Activated naive CD4-positive, alpha-beta T cell treated with anti-CD3 and anti-CD28 coated beads, Interleukin-2, amount 50 U/mL, for 72 hours (primary cell): ENCODE measurements at places on chromosomes 12 and 14.

GRCh38 chr12:93059925-93060665, 131.0 kb upstream of the EEA1 start:
- DNase-seq = no peak

DNA sequence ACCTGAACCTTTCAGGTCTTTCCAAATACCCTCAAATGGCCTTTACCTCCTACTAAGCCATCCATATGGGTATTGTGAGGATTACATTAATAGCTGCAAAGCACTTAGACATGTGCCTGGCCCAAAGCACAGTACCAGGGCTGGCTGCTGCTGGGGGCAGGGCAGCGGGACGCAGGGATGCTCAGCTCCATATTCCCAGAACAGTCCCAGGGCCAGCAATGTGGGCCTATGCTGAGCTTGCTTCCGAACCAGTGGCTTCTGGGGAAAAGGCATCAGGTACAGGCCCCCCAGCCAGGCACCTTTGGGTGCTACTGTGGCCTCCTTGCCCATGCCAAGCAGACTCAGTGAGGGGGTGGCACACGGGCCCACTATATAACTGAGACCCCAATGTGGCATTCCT, 10.4 kb downstream of the ACTN1 start:
- DNase-seq = no peak

- no peak for DNase-seq
Observed at GRCh38 chr14:106694638-106695393, 1168.4 kb downstream of the TMEM121 start.

DNA sequence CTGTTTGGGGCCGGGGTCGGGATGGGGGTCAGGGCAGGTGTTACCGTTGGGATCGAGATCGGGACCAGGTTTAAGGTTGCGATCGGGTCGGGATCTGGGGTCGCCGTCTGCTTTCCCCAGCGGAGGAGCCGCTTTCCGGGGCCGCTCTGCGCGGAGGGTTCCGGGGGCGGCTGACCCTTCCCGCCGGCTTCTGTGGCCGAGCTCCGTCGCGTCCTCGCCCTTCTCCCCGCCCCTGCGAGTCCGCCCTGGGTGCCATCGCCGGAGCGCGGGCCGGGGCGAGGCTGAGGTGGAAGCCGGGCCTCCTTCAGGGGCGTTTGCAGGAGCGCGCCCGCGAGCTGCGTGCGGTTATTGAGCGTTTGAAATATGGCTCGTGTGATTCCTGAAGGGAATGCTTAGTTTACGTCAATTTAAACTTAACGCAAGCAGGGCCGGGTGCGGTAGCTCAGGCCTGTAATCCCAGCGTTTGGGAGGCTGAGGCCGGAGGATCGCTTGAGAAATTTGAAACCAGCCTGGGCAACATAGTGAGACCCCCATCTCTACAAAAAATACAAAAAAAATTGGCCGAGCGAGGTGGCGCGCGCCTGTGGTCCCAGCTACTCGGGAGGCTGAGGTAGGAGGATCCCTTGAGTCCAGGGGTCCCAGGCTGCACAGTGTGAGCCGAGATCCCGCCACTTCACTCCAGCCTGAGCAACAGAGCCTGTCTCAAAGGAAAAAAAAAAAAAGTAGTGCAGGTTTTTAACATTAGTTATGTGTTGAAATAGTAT, 620 bp downstream of the PGAM5 start:
- DNase-seq = peak; percentile 41

GRCh38 chr14:97571201-97571600, 774.0 kb downstream of the VRK1 start:
- DNase-seq = no peak

GRCh38 chr14:72625689-72626088, 268.2 kb downstream of the DPF3 start:
- no peak for DNase-seq

DNA sequence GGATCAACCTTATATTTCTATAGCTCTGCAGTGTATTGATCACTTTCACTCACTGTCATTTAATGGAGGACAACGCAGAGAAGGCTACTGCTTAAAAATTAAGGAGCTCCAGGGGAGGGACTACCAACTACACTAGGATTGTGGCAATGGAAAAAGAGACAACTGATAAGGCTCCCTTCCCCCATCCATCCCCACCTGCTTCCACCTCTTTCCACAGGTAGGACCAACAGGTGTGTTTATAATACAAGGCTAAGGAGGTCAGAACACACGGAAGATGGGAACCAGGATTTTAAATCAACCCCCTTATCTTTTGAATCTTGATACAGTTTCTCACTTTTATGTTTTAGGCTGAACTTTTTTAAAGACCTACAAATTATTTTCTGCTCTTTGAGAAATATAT, 90.8 kb downstream of the STAB2 start:
- no peak for DNase-seq

DNA sequence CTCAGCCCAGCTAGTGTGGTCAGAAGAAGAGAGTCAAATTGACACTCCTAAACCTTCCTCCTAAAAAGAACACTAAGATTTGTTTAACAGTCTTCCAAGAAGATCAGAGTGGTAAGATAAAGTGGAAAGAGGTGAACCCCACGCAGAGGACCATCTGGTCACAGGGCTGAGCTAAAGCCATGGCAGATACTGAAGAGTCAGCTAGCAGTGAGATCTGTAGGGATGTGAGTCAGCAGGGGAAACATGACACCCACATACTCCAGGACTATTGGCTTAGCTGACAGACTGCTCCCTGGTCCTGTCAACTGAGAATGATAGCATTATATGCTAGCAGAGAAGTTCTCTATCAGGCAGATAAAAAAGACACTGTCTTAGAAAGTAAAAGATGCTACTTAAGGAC, 269.4 kb upstream of the ALG10 start:
- DNase-seq = no peak

GRCh38 chr14:22648506-22648905, 4.4 kb upstream of the OR6J1 start:
- no peak for DNase-seq

DNA sequence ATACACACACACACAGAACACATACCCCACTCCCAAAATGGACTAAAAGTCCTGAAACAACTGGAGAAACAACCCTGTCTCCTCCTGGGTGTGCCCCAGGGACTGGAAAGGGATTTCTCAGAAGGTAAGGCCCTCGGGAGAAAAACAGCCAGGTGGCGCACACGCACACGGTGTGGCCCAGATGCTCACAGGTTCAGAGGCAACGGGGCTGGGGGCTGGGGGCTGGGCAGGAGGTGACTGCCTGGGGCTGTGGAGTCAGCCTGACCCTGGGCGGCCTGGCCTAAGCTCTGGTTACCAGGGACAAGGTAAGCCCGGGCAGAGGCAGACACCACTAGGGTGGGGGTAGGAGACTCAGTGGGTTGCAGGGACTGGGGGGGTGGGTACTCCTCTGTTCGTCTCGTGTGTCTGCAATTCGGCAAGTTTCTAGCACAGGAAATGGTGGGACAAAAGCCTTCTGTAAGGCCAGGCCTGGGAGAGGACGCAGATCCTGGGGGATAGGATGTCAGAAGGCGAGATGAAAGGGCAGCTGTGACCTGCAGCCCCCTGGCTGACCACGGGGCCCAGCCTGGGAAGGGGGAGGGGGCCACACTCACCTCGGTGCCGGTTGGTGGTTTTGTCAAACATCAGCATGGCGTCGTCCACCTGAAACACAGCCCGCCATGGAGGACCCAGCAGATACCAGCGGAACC, 10.4 kb downstream of the MSI1 start:
- DNase-seq = no peak

- no peak for DNase-seq
Observed at GRCh38 chr12:100984796-100985195, 190.2 kb downstream of the ANO4 start.

GRCh38 chr14:77478796-77479195, 19.8 kb downstream of the ISM2 start:
- no peak for DNase-seq

GRCh38 chr12:2251526-2252209, 198.9 kb downstream of the CACNA1C start:
- no peak for DNase-seq

- no peak for DNase-seq
Observed at GRCh38 chr12:24025153-24025798, 75.8 kb upstream of the SOX5 start.

DNA sequence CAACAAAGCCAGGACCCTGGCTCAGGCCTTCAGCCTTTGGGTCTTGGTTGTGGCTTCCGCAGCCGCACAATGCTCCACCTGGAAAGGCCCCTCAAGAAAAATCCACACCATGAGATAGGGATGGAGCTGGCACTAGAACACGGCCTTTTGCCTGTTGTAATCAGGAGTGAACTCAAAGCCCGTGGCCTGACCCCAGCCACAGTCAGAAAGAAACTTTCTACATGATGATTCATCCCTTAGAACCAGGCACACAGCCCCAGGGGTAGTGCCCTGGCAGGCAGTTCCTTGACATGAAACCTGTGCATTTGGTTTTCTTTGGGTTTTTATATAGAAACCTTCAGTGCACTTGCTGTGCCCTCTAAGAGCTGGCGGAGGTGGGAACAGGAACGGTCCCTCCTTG, 5.1 kb downstream of the CLMN start:
- DNase-seq = no peak

DNA sequence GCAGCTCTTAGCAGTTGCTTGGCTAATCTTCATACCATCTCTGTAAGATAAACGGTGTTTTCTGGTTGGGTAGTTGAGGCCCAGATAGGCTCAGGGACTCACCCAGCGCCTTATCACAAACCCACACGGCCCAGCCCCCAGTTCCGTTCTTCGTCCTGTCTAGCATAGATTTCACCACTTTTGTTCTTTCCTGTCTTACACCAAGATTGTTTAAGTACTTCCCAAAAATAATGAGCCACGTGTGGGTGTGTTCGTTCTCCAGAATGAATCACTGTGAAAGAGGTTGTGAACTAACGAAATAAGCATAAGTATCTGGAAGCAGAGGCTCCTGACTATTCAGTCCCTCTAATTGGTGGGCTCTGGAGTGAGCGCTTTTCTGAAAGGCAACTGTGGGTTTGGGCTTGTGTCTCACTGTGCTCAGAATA, 21.4 kb downstream of the ACVR1B start:
- peak; percentile 20 for DNase-seq

GRCh38 chr14:67746927-67747326, 45.2 kb downstream of the RDH12 start:
- no peak for DNase-seq

DNA sequence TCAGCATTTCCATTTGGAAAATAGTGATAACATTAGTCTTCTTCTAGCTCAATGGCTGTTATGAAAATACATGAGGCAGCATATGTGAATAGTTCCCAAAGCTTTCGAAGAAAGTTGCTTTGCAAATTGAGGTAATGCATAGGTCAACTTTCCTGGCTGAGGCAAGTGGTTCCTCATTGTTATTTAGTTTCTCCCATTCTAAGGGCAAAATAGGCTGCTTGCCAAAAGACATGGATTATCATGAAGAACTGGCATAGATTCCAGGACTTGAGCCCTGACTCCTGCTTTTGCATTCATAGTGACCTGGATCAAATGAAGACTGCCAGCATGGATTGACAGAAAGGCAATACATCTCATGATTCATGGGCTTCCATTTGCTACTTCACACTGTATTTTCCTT, 35.7 kb downstream of the LRFN5 start:
- no peak for DNase-seq

DNA sequence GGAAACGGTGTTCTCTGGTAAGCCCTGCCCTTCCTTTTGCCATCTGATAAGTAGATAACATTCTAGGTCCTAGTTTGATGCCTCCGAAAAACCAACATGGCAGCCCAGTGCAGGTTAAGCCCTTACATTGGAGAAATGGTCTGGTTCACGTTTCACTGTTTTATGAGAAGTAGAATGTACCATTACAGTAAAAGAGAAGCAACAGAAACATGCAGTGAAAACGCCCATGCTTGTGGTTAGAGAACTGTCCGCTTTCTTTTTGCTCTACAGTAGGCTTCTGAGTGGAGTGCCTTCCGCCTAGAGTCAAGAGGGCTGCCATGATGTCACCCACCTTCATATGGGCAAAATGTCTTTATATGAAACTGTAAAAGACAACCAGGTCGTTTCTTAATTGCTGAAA, 190.4 kb upstream of the BCL2L14 start:
- no peak for DNase-seq

DNA sequence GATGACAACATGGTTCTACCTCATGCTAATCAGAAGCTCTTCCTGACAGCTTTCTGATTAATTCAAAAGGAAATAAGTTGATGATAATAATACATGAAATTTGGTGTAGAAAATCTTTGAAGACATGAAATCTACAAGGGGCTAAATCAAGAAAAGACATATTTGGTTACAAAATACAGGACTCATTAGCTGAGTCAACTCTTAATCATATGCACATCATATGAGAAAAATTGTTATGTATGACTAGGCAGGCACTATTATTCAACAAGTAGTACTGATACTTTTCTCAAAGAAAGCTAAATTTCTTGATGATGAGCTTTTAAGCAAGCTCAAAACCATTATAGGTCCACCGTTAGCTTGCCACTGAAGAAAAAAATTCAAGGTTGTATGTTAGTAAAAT, 7.1 kb downstream of the ABCC9 start:
- no peak for DNase-seq

GRCh38 chr12:3959799-3960560, 86.8 kb upstream of the PARP11 start:
- DNase-seq = no peak

GRCh38 chr12:94184995-94185719, 36.8 kb downstream of the PLXNC1 start:
- DNase-seq = no peak

- no peak for DNase-seq
Observed at GRCh38 chr12:67275380-67275913, 6.3 kb downstream of the CAND1 start.

DNA sequence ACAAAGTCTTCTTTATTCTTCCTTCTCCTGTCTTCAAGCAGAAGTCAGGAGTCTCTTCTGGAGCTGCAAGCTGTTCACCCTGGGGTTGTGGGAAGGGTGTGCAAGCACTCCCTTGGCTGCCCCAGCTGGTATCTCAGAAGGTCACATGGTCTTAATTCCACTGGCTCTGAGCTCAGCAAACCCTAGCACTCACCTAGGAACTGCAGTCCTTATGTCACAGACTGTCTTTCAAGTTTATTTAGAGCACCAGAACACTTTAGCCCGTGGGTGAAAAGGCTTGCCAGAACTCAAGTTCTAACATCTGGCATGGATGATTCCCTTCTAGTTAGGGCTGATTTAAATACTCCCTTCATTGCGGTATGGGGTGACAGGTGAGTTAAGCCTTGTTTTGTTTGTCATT, 379.0 kb downstream of the CCER1 start:
- no peak for DNase-seq

- no peak for DNase-seq
Observed at GRCh38 chr14:68451696-68452373, 341.0 kb downstream of the ZFP36L1 start.

DNA sequence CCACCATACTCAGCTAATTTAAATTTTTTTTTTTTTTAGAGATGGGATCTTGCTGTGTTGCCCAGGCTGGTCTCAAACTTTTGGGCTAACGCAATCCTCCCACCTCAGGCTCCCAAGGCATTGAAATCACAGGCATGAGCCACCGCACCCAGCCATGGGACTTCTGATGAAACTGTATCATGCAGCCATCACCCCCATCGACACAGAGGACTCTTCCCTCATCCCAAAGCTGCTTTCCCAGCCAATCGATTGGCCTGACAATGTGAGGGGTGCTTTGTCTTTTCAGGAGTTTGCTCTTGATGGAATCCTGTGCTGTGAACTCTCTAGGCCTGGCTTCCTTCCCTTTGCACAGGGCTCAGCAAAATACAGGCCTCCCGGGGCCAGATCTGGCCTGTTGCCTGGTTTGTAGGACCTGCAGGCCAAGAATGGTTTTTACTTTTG, 59.6 kb upstream of the NCOR2 start:
- DNase-seq = no peak

- DNase-seq = no peak
Observed at GRCh38 chr14:22479132-22479531, 109.9 kb downstream of the DAD1 start.

GRCh38 chr14:91286530-91286937, 42.0 kb upstream of the GPR68 start:
- peak; percentile 84 for DNase-seq

- no peak for DNase-seq
Observed at GRCh38 chr12:129871991-129872972, 31.5 kb downstream of the TMEM132D start.
